Retinal pigment epithelial cell (primary cell): ENCODE measurements at places on chromosomes 7 and 10.
A peak's percentile ranks its signal among the peaks of the same experiment; 100 is the strongest.

DNA sequence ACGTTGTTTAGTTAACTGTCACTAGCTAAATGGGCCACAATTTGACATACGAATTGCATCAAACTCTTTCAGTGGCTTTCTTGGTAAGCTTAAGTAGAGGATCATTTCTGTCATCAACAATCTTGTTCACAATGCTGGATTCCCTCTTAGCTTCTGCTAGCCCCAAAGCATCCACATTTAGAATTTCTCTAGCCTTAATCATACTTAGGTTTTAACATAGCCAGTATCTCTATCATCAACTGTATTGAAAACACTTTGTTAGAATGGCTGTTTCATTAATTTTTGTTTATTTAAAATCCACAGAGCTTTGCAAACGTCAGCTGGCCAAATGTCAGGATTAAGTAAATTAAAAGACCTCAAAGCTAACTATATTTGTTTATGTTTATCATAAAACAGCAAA, 41.1 kb downstream of the ABRAXAS2 start:
- DNase-seq: no peak

- no peak for DNase-seq
Observed at GRCh38 chr10:103792547-103792946, 62.8 kb downstream of the SH3PXD2A start.

DNA sequence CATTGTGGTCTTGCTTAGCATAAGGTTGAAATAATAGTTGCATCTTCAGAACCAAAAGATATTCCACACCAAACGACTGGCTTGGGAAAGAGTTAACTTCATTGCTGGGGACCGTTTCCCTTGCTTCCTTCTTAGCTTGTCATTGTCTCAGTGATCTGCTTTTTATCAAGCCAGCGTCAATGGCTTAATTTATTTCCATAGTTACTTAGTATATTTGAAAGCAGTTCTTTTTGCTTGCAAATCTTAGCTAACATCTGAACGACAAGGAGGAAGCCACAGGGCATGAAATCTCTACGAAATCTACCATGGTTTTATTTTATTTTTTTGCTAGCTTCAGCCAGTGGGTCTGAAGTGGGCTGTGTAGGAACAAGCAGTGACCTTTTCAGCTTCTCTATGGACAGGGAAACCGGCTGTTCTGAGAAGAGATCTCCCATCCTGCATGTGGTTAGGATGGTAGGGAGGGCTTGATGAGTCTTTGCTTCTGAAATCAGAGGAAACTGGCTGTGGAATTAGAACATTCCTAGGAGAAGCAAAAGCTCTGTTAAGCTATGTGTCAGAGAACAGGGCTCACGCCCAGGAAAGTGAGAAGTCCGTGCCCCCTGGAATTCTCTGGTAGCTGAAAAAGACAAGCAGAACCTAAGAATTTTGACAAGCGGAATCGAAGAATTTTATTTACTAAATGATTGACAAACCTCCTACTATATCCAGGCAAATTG, 8.0 kb downstream of the SLC18A2 start:
- DNase-seq: no peak

- DNase-seq: no peak
Observed at GRCh38 chr7:98737176-98737575, 120.1 kb downstream of the NPTX2 start.

DNA sequence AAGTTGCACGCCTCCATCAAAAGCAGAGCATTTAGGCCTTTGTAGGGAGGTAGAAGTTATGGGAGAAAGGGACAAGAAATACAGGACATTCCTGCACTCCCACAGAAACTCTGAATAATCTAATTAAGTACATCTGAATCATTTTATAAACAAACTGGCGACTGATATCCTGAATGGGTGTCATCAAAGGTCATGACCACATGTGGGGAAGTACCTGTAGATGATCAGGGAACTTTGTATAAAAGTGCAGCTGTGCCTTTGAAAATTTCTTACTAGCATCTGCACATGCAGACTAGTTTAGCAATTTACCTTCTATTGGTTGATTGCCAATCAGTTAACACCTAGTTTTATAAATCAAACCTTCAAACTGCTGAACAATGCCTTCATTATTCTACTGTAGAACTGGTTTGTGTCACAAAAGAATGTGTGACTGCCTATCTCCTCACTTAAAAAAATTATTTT, 17.1 kb downstream of the STEAP4 start:
- no peak for DNase-seq

- DNase-seq: no peak
Observed at GRCh38 chr10:94074462-94074861, 80.7 kb downstream of the PLCE1 start.

GRCh38 chr10:47214520-47214919, 85.5 kb upstream of the GDF10 start:
- no peak for DNase-seq

DNA sequence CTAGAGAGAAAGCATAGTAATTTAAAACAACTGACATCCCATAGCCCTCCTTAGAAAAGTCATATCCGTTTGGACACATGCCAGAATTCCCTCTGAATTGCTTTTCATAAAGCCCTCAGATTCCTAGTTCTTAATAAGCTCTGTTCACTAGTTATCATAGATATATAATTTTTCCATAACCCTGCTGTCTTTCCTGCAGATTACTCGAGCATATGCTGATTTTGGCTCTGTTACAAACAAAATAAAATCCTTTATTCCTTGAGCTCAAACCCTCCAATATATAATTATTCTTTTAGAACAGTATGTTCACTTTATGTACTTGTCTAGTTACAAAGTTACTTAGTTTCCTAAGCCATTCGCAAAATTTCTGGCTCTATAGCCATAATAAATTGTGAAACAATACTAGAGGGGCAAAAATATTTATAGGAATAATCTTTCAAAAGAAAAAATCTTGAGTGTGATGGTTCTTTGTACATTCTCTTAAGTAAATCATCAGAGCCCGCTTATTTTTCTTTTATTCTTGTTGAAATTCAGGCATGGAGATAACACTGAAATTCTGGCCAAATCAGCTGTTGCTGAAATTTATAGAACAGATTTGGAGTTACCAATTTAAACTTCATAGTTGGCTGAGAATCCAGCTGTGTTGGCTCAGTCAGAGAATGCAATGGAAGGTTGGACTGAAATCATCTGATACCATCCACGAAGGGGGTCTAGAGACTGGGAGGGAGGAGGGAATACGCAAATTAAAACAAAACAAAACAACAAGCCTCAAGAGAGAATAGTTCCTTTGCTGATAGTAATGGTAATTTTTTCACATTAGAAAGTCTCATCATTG, 146.1 kb upstream of the TMEM196 start:
- no peak for DNase-seq

DNA sequence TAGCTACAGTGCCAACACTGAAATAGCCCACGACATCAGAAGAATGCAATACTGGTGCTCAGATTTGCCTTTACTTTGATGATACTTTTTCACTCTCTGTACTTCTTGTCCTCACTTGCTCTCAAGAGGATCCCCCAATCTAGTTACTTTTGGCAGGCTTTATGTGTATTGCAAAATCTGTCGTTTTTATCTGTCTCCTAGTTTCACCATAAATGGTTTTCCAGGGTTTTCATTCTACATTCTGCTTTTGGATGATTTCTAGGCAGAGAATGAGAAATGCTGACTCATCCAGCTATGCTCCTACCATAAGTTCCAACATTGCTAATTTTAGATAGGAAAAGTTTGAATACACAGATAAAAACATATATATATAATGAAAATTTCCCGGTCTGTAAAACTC, 659.5 kb upstream of the NRG3 start:
- DNase-seq: no peak

DNA sequence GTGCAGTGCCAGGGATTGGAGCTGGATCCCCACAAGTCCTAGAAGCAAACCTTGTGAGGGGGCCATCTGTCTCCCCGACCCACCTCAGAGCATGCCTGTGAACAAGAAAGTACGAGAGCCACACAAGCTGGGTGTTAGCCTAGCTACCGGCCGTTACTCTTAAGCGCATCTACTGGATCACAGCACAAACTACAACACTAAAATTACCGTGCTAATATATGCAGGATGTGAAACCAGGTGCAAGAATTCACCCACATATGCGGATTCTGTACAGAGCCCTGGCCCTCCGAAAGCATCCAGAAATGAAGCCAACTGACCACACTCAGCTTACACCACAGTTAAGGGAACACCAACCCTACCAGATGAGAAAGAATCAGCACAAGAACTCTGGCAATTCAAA, 16.0 kb upstream of the PRSS1 start:
- no peak for DNase-seq

DNA sequence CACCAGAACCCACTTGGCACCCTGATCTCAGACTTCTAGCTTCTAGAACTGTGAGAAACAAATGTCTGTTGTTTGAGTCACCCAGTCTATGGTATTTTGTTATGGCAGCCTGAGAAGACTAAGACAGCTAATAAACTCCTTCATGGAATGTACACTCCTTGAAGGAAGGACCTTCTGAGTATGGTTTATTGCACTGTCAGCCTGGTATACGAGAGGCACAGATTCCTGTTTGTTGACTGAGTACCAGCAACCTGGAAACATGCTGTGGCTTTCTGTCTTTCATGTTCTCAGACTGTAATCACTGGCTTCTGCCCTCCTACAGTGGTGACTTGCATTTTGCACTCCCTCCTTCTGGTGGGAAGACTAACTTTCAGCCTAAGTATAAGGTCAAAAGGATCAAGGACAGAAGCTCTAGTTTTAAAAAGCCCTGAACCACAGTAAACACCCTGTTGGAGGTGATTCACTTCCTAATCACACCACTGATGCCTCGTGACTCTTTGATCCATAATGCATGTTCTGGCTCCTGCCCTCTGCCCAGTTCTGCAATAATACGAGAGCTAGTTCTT, 319.0 kb upstream of the NPSR1 start:
- no peak for DNase-seq

DNA sequence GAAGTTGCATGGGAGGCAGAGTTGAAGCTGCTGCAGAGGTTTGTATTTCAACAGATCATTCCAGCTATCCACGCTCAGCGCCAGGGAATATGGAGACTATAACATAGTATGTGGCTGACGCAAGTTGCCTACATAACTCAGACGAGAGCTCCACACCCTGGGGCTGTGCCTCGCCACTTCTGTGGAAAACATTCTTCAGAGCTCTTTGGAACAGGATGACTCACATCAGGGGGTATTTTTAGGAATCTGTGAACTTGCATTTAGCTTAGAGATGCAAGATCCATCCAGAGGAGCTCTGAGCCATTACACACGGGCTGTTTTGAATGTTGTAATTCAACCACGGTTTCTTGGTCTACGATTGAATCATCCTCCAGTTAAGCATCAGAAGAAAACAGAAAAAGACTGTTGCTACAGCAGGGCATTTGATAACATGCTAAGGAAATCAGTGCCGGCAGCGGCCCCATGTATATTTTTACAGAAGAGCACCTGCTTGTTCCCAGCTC, 481.5 kb upstream of the AKR1E2 start:
- peak; percentile 93 for DNase-seq
